Activated CD8-positive, alpha-beta memory T cell treated with anti-CD3 and anti-CD28 coated beads, Interleukin-2, amount 10 ng/mL, durations not matched to agents 7 days and 5 days (primary cell): ENCODE measurements at places on chromosomes 3 and 15. TPM values are rescaled to one million over a fixed set of nuclear protein-coding genes. Genes with fewer than 3 reads are reported as not detected.

- H3K4me3 ChIP-seq = no peak overlapping the region
- H3K36me3 ChIP-seq = peaks cover 71% of the 10 kb centered on the region
- H3K27me3 ChIP-seq = no peaks in the 10 kb centered on the region
- peaks cover 1% of the 10 kb centered on the region for H3K4me1 ChIP-seq
- DNase-seq = no peak
These were observed 32.9 kb upstream of the SLC22A13 start for GRCh38 chr3:38232701-38233100.

Gene SLC9A9
- 6.8 TPM for total RNA-seq

Gene RTP1
- total RNA-seq = not detected

DNA sequence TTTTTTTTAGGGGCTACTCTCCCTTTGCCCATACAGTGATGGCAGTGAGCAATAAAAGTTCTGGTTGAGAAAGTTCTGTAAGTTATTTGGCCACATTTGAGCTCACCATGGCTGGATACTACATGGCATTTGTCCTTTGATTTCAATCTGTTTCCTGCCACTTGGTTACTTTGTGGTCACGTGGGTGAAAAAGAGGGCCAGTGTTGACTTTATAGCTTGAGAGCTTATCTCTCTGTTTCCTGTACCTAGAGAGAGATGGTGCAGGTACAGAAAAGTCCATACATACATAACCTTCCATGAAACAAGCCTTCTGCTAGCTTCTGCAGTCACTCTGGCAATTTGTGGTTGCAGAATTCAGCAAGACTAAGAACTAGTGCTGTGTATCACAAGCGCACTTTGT lies 23.4 kb upstream of the MECOM start:
- DNase-seq = no peak
- peaks cover 21% of the 10 kb centered on the region for H3K27me3 ChIP-seq
- H3K4me3 ChIP-seq = no peak overlapping the region
- no peak overlapping the region for H3K27ac ChIP-seq
- H3K36me3 ChIP-seq = no peaks in the 10 kb centered on the region

GRCh38 chr3:58307639-58308215 lies 1.4 kb downstream of the HTD2 start:
- peaks cover 32% of the 10 kb centered on the region for H3K4me1 ChIP-seq
- H3K27ac ChIP-seq = peak overlapping the region; percentile 99
- no peaks in the 10 kb centered on the region for H3K27me3 ChIP-seq
- H3K4me3 ChIP-seq = peak overlapping the region; percentile 98
- H3K36me3 ChIP-seq = peaks cover 24% of the 10 kb centered on the region

Gene WNT5A
- total RNA-seq = 0.16 TPM

DNA sequence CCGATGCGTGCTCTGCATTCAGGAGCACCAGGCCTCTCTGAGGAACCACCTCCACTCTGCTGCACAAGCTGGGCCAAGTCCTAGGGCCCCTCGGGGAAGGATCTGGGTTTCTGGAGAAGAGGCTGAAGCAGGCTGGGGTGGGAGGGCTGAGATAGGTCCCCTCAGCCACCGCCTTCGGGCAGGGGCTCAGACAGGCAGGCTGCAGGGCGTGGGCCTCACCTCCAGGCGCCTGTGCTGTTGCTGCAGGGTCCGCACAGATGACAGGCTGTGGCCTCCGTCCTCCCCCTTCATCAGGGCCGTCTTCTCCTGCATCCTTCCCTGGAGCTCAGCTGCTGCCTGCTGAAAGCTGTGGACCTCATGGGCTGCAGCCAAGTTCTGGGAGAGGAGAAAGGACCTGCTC lies 15.2 kb downstream of the PLA2G4B start:
- DNase-seq = no peak
- no peak overlapping the region for H3K27ac ChIP-seq
- H3K4me1 ChIP-seq = no peaks in the 10 kb centered on the region
- no peak overlapping the region for H3K4me3 ChIP-seq

GRCh38 chr3:34077417-34078195 lies 279.2 kb downstream of the PDCD6IP start:
- DNase-seq = no peak
- no peak overlapping the region for H3K27ac ChIP-seq
- no peaks in the 10 kb centered on the region for H3K4me1 ChIP-seq
- H3K27me3 ChIP-seq = no peaks in the 10 kb centered on the region
- H3K36me3 ChIP-seq = no peaks in the 10 kb centered on the region
- H3K4me3 ChIP-seq = no peak overlapping the region

Gene VPS8
- total RNA-seq = 43.2 TPM

Gene BFSP2
- total RNA-seq = 2.1 TPM

- H3K36me3 ChIP-seq = no peaks in the 10 kb centered on the region
- no peak overlapping the region for H3K27ac ChIP-seq
- DNase-seq = no peak
- no peak overlapping the region for H3K4me3 ChIP-seq
- peaks cover 6% of the 10 kb centered on the region for H3K27me3 ChIP-seq
These were observed 138.4 kb upstream of the TBL1XR1 start for GRCh38 chr3:177335728-177336127.

GRCh38 chr3:156373095-156373494 lies 181.8 kb downstream of the SSR3 start:
- no peak for DNase-seq
- H3K4me3 ChIP-seq = no peak overlapping the region
- H3K27ac ChIP-seq = no peak overlapping the region
- no peaks in the 10 kb centered on the region for H3K36me3 ChIP-seq

- no peaks in the 10 kb centered on the region for H3K36me3 ChIP-seq
- no peaks in the 10 kb centered on the region for H3K4me1 ChIP-seq
- H3K27me3 ChIP-seq = peaks cover 34% of the 10 kb centered on the region
- no peak for DNase-seq
- no peak overlapping the region for H3K27ac ChIP-seq
These were observed 35.4 kb upstream of the ARL8B start for GRCh38 chr3:5086708-5087107.

GRCh38 chr3:186097663-186098451 lies 11.0 kb downstream of the ETV5 start:
- no peaks in the 10 kb centered on the region for H3K4me1 ChIP-seq
- H3K4me3 ChIP-seq = no peak overlapping the region
- H3K27ac ChIP-seq = no peak overlapping the region
- peaks cover 87% of the 10 kb centered on the region for H3K27me3 ChIP-seq

- H3K27me3 ChIP-seq = no peaks in the 10 kb centered on the region
- DNase-seq = no peak
- peaks cover 7% of the 10 kb centered on the region for H3K4me1 ChIP-seq
- no peak overlapping the region for H3K27ac ChIP-seq
- H3K4me3 ChIP-seq = no peak overlapping the region
These were observed 130.6 kb upstream of the BCL6 start for GRCh38 chr3:187875863-187876262.

GRCh38 chr15:53354874-53355273 lies 404.6 kb downstream of the WDR72 start:
- no peaks in the 10 kb centered on the region for H3K36me3 ChIP-seq
- H3K4me3 ChIP-seq = no peak overlapping the region
- DNase-seq = no peak
- no peaks in the 10 kb centered on the region for H3K4me1 ChIP-seq

- no peak for DNase-seq
- no peaks in the 10 kb centered on the region for H3K4me1 ChIP-seq
- H3K4me3 ChIP-seq = no peak overlapping the region
- H3K36me3 ChIP-seq = no peaks in the 10 kb centered on the region
- peaks cover 20% of the 10 kb centered on the region for H3K27me3 ChIP-seq
These were observed 36.6 kb upstream of the ZPLD1 start for GRCh38 chr3:102398176-102398575.

DNA sequence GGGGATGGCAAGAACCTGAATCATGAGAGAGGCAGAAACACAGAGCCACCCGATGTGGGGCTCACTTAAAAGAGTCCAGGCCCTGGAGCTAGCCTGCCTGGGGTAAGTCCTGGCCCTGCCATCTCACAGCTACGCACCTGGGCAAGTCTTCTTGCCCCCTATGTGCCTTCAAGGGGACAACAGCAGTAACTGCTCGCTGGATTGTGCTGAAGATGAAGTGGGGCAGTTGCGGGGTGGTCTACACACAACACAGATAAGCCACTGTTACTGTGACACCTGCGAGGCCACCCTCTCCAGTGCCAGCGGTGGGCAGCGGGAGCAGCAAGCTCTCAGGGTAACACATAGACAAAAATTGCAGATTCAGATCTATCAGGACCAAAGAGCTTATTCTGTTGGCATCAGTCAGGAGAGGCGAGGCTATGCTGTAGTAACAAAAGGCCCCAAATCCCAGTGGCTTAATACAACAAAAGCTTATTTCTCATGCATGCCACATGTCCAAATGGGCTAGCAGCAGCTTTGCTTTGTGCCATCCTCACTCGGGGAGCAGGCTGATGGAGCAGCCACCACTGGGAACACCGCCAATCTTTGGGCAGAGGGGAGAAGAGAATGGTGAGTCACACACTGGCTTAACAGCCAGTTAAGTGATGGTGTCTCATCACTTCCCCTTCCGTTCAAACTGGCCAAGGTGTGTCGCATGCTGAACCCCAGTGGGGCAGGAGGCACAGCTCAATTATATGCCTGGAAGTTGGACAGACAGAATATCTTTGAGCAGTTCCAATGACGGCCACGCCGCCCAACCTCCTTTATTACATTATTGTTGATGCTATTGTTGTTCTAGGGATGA lies 78.3 kb downstream of the WNT7A start:
- no peaks in the 10 kb centered on the region for H3K36me3 ChIP-seq
- DNase-seq = no peak
- peaks cover 12% of the 10 kb centered on the region for H3K27me3 ChIP-seq
- no peak overlapping the region for H3K4me3 ChIP-seq
- H3K4me1 ChIP-seq = no peaks in the 10 kb centered on the region

DNA sequence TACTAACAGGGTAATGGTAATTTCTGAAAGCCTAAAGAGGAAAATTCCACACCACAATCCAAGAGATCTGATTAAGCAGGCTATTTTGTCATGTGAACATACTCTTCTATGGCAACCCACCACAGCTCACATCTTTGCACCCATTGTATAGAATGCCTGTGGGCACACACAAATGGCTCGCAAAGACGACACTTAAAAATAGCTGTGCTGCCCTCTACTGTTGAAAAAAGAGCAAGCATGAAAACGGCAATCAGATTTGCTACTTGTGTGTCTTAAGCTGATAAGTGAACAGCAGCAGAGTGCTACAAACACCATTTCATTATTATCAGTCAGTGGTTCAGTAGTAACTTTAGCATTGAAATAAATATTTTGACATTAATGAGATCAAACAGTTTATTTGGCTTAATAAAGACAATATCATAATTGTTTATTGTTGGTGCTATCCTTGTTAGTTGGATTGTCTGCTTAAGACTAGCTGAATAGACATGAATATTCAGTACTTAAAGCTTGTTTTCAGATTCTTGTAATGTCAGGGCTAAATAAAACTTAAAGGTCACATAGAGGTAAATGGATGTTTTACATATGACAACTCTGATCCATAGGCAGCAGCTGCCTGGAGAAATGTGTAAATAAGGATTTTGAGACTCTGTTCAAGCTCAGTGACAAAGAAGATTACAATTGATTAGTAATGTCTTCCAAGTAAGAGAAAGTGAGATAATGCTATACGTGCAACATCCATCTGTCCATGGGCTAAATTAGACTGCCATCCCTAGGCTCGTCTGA lies 199.1 kb downstream of the LRRN1 start:
- no peak overlapping the region for H3K4me3 ChIP-seq
- no peaks in the 10 kb centered on the region for H3K27me3 ChIP-seq
- H3K4me1 ChIP-seq = no peaks in the 10 kb centered on the region
- no peak overlapping the region for H3K27ac ChIP-seq
- no peaks in the 10 kb centered on the region for H3K36me3 ChIP-seq

Gene MST1
- total RNA-seq = 9.3 TPM

- H3K4me1 ChIP-seq = peaks cover 64% of the 10 kb centered on the region
- no peak overlapping the region for H3K27ac ChIP-seq
- DNase-seq = no peak
- H3K4me3 ChIP-seq = no peak overlapping the region
These were observed 49.4 kb downstream of the CCR4 start for GRCh38 chr3:33000691-33001385.

Gene MST1R
- total RNA-seq = 1.2 TPM

- peak within 1 kb of the TSS; percentile 98 for H3K27ac ChIP-seq
- peaks cover 21% of the 10 kb centered on the region for H3K36me3 ChIP-seq
- H3K4me3 ChIP-seq = peak within 1 kb of the TSS; percentile 97
- no peaks in the 10 kb centered on the region for H3K27me3 ChIP-seq
- DNase-seq = peak; percentile 98
These were observed at the start of gene TIMMDC1 for GRCh38 chr3:119498186-119499011. TIMMDC1 (plus strand) TSS chr3:119498547; CDS start chr3:119498734, 187 bp downstream.

DNA sequence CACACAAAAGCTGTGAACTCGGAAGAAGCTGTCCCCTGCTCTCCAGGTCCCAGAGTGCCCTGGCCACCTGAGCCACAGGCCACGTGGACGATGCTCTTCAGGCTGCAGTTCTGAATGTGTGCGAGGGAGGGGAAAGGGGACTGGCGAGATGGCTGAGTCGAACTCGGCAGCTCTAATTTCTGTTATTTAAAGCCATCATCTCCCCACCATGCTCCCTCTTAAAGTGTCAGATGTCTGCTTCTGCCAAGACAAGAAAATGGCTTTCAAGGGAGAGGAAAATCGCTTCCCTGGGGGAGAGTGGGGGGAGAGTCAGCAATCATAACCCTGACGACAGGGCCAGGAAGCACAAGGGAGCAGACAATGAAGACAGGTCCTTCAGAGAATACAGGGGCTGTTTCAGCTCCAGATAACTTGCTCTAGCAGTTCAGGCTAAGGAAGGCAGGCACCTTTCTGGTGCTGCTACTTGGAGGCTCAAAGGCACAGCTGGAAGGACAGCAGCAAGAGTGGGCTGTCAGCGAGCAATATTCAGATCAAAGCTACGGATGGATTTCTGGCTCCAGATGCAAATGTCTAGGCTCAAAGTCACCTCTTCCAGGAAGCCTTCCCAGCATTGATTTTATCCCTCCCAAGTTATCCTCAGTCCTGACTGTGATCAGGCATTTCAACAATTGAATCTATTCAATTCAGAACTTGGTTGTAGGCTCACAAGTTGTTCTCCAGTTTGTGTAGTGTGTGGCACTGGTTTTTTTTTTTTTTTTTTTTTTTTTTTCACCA lies 15.5 kb upstream of the CCDC33 start:
- H3K4me3 ChIP-seq = no peak overlapping the region
- H3K36me3 ChIP-seq = no peaks in the 10 kb centered on the region
- no peak overlapping the region for H3K27ac ChIP-seq

DNA sequence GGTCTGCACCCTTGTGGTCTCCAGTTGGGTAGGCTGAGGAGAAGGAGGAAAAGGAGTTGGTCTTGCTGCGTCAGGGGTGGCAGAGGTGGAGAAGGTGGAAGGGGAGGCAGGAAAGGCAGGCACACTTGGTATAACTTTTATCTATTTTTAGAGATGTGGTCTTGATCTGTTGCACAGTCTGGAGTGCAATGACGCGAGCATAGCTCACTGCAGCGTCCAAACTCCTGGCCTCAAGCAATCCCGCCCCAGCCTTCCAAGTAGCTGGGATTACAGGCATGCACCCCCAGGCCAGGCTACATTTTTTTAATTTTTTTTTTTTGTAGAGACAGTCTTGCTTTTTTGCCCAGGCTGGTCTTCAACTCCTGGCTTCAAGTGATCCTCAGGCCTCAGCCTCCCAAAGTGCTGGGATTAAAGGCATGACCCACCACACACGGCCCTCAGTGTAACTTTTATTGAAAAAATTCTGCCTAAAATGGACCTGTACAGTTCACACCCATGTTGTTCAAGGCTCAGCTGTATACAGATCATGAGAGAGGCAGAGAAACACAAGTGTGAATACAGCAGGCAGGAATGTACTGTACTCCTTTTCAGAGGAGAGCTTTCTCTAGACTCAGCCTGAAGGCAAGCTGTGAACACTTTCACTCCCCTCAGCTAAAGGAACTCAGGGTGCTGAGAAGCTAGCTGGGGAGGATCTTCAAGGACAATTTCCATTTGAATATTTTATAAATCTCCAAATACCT lies 2.1 kb upstream of the RHOV start:
- H3K27me3 ChIP-seq = peaks cover 18% of the 10 kb centered on the region
- peaks cover 17% of the 10 kb centered on the region for H3K4me1 ChIP-seq
- H3K27ac ChIP-seq = no peak overlapping the region
- H3K36me3 ChIP-seq = no peaks in the 10 kb centered on the region
- H3K4me3 ChIP-seq = no peak overlapping the region
